RPMI7951 (cell line): ENCODE measurements at places on chromosomes 6 and 20.

GRCh38 chr6:164616917-164617524 lies 692.4 kb downstream of the C6orf118 start:
- no peak for DNase-seq

DNA sequence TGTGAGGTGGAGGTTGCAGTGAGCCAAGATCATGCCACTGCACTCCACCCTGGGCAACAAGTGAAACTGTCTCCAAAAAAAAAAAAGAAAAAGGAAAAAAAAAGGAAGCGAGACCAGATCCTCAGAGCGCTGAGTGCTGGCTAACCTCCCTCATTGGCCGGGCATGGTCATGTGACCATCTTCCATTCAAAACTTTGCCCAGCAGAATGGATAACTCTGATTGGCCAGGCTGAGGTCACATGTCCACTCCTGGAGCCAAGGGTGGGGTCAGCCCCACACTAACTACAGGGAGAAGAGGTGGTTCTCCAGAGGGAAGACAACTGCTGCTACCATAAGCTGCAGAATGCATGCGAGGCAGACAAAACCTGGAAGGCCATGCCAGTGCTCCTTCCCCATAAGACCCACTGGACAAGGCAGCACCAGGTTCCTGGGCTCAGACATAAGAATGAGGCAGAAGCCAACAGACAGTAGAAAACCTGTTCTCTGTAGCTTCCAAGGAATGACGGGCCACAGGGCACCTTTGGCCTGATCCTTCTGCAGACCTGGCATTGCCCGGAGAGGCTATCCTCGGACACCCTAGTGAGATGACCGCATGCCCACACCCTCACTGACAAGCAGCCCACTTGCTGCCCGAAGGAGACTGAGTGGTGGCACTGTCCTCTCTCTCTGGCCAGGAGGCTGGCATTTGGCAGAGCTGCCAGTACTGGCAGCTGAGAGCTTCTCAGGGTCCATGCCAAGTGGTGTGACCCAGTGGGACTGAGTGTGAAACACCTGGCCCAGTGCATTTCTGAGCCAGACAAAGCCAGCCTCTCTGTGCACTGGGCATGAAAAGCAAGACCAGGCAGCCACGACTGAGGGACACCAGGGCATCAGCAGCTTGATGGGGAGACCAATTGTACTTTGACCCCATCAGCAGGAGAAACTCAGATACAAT lies 311.9 kb upstream of the SULF2 start:
- peak; percentile 35 for DNase-seq

- no peak for DNase-seq
These were observed 10.5 kb upstream of the FAM83C start for GRCh38 chr20:35302421-35303335.

- DNase-seq: no peak
These were observed 672.3 kb downstream of the UTRN start for GRCh38 chr6:144957236-144957937.

DNA sequence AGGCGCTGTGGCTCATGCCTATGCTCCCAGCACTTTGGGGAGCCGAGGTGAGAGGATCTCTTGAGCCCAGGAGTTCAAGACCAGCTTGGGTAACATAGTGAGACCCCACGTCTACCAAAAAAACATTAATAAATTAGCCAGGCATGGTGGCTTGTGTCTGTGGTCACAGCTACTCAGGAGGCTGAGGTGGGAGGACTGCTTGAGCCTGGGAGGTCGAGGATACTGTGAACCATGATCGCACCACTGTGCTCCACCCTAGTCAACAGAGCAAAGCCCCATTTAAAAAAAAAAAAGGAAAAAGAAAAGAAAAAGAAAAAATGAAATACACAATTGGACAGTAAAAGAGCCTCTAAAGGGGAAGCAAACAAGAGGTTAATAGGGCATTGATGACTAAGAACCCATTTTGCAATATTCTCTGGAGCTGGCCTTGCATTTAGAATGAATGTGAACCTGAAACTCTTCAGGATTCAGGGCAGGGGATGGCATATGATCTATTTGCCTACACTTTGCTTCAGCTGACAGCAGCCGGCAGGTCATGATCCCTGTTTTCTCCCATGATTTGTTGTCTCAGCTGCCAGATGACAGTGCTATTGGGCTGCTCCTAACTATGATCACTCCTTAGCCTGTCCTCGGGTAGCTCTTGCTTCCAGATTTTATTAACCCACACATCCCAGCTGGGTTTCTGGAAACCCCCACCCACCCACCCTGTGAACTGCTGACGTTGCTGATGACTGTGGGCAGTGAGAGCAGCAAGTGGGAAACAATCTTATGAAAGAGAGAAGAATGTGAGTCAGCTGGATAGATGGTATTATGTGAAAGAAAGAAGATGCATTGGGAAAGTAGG lies 83.8 kb upstream of the ELOVL5 start:
- DNase-seq: peak; percentile 31
